Muscle of arm (tissue), 14 donors: ENCODE measurements at places on chromosomes 16 and 17.

DNA sequence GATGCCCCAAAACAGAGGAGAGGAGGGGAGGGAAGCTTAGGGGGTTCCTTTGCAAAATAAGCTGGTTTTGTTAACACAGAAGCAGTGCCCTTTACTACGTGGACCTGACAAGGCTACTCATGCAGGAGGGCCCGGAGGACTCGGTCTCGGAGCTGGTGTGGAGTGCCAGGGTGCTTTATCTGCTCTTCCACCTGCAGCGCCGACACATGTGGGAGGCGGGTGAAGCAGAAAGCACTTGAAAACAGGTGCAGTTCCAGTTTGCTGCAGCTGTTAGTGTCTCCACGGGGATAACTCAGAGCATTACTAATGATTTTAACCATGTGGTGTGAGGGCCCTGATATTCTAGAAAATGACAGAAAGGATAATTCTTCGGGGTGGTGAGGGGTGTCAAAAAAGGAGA is 35.0 kb upstream of the MNT start:
- DNase-seq: no peak

GRCh38 chr17:83086907-83087787 is 7.7 kb downstream of the METRNL start:
- no peak for DNase-seq

GRCh38 chr17:62680541-62681052 is 53.1 kb downstream of the MRC2 start:
- no peak for DNase-seq

- DNase-seq: no peak
Observed at GRCh38 chr17:28199115-28199514, 119.9 kb upstream of the TMEM97 start.

- no peak for DNase-seq
Observed at GRCh38 chr16:10870137-10870776, 6.7 kb upstream of the CIITA start.

DNA sequence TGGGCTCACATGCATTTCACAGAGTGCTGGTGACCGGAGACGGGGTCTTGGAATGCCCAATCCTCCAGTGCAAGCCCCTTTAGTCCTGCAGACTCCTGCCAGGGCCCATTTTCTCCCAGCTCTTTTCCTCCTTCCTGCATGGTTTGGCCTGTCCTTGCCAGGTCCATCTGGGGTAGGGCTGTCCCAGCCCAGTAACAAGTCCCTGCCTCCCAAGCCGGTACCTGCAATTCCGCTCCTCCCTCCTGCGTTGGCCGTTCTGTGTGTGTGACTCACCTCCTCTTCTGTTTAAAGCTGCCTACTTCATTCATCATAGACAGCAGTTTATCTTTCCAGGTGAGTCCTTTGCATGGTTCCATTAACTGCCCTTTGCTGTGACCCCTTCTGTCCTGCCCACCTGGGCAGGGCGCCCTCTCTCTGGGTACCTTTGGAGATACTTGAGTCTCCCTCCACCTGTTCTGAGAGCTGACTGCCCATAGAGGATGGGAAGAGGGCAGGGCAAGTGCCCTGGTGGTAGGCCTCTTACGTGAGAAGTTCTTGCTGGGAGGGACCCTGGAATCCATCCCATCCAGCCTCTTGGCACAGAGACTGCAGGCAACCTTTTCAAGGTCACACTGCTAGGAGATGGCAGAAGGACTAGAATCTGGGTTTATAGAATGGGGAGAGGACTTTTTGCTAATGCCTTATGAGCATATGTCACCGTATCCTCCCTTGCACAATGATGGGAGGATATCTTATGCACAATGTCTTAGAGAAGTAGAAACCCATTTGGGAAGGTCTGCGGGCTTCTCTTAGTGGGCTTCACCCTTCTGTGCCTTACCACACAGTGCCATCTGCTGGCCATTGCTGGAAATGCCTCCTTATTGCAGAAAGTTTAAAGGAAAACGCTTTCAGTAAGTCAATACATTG is 29.7 kb upstream of the LGALS9 start:
- peak; percentile 87 for DNase-seq

DNA sequence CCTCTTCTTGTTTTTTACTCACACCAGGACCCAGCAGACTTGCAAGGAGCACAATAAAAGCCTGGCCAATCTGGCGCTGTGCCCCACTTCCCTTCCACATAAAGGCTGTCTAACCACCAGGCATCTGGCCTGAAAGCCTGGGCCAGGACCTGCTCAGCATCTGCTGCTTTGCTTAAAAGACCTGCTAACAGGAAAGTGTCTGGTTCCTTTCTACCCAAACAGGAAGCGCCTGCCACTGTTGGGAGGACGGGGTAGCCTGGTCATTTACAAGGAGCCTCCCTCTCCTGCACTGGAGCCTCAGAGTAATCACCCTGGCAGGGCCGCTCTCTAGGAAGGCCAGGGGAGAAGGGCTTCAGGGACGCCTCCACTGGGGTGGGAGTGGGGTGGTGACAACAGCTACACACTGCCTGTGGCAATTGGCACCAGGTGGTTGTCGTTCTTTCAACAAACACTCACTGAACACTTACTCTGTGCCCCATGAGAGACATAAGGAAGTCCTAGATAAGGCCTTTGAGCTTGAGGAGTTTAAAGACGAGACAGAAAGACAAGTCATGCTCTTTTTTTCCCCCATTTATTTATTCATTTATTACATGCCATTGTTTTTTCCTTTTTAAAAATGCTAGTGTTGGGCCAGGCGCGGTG is 6.3 kb upstream of the MMP28 start:
- peak; percentile 53 for DNase-seq
